RPMI7951 (cell line): ENCODE measurements at places on chromosomes 6 and 20. TPM values are rescaled to one million over a fixed set of nuclear protein-coding genes. Genes with fewer than 3 reads are reported as not detected.

GRCh38 chr20:25369529-25369928 is 21.1 kb downstream of the ABHD12 start:
- no peak for DNase-seq

DNA sequence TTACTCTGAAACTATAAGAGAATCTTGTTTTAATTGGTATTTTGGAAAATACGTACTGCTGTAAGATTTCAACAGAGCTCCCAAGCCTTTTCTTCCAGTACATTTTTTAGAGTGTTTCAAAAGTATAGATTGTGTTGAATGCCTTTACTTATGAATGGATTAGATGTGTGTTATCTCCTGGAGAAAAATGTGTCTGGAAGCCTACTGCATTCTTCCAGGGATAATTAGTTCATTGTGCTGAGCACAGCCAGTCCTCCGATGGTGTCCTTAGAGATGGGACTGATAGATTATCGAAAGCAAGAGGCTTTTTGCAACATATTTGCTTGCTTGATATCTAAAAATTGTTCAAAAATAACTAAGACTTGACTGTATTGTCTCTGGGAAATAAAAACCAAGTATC is 114.2 kb downstream of the PLEKHG1 start:
- DNase-seq: no peak

The MEP1A gene
- not detected in 2 replicates for total RNA-seq

The RPP21 gene
- total RNA-seq: 90.8 and 94.3 TPM in 2 replicates

The HIVEP2 gene
- total RNA-seq: 7.3 and 8.8 TPM in 2 replicates

DNA sequence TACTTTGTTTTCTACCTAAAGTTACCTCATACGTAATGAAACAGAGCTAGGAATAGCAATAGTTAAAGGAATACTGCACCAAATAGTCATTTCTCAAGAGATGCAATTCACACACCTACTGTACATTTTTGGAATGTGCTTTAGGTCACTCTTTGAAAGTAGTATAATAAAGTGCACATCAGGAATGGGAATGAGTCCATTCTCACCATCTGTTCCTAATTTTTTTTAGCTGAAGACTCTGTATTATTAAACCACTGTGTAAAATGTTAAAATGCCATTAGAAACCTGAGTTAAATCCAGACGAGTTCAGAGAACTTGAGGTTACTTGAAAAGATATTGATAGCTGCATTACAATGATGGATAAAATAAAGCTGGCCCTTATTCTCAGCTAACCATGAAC is 51.9 kb upstream of the EPHA7 start:
- no peak for DNase-seq

The TCF15 gene
- total RNA-seq: 0.24 TPM in 1 of 2 replicates, not detected in the other

The SNPH gene
- total RNA-seq: 7.0 and 9.4 TPM in 2 replicates

- peak; percentile 88 for DNase-seq
Measured at GRCh38 chr6:137873273-137873762, 6.3 kb downstream of the TNFAIP3 start.

- DNase-seq: peak; percentile 70
Measured at GRCh38 chr20:13139459-13140150, 81.5 kb upstream of the ISM1 start.

- no peak for DNase-seq
Measured at GRCh38 chr6:251920-252319, 40.4 kb upstream of the DUSP22 start.

DNA sequence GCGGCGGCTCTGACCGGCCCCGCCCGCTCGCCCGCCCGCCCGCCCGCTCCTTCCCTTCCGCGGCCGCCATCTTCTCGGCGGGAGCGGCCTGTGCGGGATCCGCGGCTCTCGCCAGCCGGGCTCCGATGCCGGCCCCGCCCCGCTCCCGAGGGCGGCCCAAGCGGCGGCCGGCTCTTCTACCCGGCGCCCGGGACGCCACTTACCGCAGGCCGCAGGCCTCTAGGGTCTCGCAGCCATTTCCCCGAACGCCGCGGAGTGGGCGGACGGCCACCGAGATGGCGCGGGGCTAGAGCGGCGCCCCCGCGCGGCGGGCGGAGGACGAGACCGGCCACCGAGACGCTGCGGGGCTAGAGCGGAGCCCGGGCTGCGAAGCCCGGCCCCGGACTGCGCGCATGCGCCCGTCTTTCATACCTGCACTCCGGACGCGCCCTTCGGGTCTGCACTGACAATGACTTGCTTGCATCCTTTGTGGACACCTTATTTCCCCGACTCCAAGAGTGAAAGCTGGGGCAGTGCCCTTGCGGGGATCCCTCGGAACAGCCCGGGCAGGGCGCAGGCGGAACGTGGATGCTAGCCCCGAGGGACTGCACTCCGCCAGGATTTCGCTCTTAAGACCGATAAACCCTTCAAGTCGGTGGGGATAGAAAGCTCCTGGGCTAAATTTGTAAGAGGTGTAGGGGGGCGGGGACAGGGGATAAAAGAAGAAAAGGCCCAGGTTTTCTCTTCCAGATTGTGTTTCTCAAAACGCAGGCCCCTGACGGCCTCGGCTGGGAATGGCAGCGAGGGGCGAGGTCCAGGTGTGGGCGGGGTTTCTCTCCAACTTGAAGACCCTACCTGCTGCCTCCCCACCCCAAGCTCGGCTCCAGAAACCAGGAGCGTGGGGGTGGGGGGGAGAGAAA is at the start of gene DIDO1:
DIDO1 (minus strand) TSS at position 277 of the 899 bp plus-strand sequence.
- DNase-seq: peak; percentile 87

The SIM1 gene
- total RNA-seq: not detected in 2 replicates

The PLN gene
- not detected in 2 replicates for total RNA-seq

- no peak for DNase-seq
Measured at GRCh38 chr6:62400521-62401259, 114.7 kb upstream of the KHDRBS2 start.

DNA sequence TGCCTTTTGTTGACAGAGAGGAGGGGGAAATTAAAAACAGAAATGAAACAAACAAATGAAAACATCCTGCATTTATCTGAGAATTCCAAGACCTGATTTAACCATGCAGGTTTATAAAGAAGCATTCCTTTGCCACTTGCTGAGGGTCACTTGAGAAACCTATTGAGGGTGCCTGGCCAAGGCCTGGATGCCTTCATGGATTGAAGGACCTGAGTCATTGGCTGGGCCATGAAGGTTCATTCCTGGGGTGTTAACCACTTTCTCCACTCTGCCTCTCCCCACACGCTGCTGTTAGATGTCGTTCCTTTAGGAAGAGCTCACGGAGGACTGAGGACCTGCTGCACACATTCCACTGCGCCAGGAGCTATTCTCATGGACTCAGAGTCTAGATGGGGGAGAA is 49.7 kb downstream of the DAAM2 start:
- no peak for DNase-seq

The SIRPD gene
- 0.36 and 0.68 TPM in 2 replicates for total RNA-seq

DNA sequence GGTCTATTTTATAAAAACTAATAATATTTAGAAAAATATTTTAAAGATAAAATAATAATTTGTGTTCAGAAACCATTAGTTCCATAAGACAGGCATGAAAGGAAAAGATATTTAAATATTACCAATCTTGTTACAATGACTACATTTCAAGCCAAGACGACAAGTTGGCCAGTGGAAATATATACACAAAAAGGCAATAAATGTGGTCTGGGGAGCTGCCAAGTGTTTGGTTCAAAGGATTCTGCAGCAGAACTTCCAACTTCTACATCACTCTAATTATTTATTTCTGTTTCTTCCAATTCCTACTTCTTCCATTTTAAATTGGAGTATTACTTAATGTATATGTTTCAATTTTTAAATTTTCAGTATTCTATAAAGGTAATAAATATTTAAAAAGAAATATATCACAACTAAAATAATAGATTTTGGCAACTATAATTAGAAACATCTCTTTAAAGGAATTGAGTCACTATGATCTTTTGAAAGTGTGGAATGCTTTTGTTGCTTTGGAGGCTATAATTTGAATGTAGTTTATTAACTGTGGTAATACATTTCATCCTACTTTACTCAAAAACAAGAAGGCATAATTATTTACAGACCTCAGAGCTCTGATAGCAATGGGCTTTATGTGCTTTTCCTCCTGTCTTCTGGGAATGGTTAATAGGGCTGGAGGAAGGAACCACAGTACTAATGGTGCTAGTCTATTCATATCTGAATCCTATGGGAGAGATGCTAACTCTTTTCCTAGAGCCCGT is 129.7 kb upstream of the FAM184A start:
- peak; percentile 61 for DNase-seq

GRCh38 chr20:23476015-23476754 is 14.7 kb upstream of the CST8 start:
- DNase-seq: no peak

The PRR18 gene
- not detected in 2 replicates for total RNA-seq
